Stimulated activated CD4-positive, alpha-beta T cell treated with anti-CD3 and anti-CD28 coated beads, Interleukin-1b, Interleukin-23, amount 100 ng/mL, for 1 hour (primary cell): ENCODE measurements at places on chromosomes 3 and 15.

DNA sequence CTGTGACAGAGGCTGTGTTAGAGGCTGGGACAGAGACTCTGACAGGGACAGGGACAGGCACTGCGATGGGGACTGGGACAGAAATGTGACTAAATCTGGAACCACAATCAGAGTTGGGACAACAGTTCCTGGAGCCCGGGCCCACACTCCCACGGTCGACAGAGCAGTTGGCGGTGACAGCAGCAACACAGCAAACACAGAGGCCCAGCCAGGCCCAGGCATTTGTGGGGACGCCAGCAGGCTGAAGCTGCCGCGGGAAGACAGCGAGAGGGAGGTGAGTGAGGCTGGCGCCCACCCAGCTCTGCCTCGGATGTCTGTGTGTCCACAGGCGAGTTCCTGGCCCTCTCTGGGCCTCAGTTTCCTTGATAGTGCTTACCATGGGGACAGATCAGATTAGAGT, 9.3 kb upstream of the HCN4 start:
- no peak for DNase-seq

- DNase-seq, result no peak
Measured at GRCh38 chr3:134666466-134666865, 15.6 kb upstream of the KY start.

- DNase-seq, result no peak
Measured at GRCh38 chr3:119829420-119829819, 47.5 kb downstream of the NR1I2 start.

DNA sequence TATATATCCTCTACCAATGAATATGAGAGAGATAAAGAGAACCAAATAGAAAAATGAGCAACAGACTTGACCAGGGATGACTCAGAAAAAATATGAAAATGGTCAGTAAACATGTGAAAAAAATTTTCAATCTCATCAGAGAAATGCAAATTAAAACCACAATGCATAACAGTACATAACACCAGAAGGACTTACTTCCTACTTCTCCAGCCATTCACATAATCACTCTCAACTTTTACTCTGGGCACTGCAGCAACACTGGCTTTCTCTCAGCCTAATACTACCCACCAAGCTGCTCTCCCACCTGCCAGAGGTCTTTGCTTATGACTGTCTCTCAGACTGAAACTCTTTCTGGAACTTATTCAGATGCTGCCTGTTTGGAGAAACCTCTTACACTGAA, 49.4 kb downstream of the DPH6 start:
- DNase-seq, result no peak

DNA sequence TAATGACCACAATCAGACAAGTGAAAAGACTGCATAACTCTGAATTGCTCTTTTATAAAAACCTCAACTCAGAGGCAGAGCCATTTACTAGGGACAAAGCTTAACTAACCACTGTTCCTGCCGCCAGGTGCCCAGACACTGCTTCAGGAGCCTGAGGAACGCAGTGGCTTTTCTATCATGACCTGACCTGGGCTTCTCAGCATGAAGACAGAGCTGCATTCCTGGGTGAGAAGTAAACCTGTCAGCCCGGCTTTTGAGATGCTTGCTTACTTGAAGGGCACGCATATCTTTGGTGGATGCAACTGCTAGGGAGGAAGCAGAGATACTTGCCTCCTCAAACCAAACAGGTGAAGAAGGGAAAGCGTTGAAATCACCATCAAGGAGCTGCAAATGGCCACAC, 7.9 kb downstream of the LRRC31 start:
- DNase-seq, result no peak

DNA sequence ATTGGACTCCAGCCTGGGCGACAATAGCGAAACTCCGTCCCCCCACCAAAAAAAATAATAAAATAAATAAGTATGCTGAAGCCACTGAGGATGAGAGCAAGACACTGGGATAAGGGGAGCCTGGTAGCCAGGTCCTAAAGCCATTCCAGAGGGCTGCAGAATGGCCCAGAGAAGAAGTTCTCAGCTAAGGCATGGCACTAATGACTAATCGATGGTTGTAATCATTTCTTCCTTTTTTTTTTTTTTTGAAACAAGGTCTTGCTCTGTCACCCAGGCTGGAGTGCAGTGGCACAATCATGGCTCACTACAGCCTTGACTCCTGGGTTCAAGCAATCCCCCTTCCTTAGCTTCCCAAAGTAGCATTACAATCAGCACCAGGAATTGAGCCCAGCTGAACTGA, 25.6 kb upstream of the ZNF774 start:
- DNase-seq, result no peak

DNA sequence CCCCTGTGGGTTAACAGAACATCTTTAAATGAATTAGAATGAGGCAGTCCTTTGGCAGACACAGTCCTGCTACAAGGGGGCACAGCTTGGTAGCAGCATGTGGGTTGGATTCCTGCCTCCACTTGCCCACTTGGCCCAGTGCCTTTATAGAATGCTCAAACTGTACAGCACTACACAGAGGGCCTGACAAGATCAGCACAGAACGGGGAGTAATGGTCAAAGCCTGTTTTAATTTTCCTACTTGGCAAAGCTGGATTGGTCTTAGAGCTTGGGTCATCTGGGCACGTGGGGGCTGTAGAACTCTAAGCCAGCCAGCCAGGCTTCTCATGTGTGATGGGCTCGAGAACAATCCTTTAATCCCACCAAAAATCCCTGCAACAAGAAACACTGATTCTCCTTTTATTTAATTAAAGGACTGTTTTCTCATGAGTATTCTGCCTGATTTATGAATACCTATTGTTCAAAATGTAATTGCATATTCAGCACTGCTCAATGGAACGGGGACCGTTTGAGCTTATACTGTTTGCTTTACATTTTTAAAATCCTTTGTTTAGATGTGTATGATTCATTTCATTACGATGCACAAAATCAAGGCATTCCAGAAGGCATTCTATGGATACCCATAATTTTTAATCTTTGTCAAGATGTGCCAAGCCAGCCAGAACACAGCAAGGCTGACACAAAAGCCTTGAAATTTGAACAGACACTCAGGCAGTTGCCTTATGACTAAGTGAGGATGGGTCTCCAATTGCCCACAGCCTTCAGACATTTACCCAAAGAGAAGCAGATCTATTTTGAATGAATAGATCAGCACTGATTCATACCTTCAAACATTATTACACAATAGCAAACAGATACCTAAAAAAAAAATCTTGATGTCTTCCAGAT, 249.3 kb upstream of the TGFBR2 start:
- DNase-seq, result no peak

GRCh38 chr15:101309436-101310160, 14.6 kb upstream of the SNRPA1 start:
- no peak for DNase-seq

- no peak for DNase-seq
Measured at GRCh38 chr3:9067352-9067975, 104.2 kb upstream of the RAD18 start.

- DNase-seq, result no peak
Measured at GRCh38 chr3:14119651-14120050, 5.0 kb downstream of the CHCHD4 start.

DNA sequence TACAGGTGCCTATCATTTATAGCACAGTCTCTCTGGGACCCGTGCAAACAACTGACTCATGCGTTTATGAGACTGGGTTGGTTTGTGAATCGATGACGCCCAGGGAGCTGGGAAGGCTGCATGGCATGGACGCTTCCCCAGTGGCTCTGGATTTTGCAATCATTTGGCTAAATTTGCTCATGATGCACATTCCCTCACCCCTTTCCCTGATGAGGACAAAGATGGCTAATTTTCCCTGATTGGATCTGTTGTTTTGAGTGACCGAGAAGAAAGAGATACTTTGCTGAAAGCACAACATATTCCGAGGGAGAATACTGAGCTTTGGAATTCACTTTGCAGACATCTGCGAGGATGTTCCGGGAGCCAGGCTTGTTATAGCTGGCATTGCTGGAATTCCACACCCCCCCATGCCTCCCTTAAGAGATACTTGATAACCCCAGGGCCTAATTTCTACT, 51.1 kb downstream of the CGNL1 start:
- no peak for DNase-seq

DNA sequence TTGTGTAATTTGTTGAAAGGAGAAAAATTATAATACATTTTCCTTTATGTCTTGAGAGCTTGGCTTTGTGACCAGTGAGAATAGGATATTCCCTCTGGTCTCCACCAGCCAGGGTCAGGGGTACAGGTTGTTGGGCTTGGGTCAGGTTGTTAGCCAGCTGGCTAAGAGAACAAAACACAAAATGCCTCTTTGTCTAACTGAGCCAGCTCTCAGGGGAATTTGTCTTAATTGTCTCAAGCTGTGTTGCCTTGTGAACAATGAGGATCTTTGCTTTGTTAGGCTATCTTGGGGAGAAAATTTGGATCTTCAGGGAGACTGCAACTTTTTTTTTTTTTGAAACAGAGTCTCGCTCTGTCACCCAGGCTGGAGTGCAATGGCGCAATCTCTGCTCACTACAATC, 17.7 kb upstream of the GK5 start:
- DNase-seq, result no peak
